ENCODE measurements at places on chromosomes 16 and 17.

- no peak for DNase-seq
These were observed 625.5 kb upstream of the C16orf82 start for GRCh38 chr16:26441178-26441577.

DNA sequence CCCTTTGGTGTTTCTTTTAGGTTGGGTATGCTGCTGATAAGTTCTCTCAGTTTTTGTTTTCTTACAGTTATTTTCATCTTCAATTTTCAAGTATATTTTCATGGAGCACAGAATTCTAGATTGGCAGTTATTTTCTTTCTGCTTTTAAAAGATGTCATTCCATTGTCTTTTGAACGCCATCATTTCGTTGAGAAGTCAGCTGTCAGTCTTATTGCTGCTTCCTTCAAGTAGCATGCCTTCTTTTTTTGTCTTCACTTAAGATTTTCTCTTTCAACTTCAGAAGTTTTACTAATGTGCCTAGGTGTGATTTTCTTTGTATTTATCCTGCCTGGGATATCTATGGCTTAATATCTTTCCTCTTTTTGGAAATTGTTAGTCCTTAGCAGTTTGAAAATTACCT is 262.2 kb upstream of the PMFBP1 start:
- DNase-seq: no peak

GRCh38 chr17:82684228-82684841 is 14.2 kb downstream of the RAB40B start:
- DNase-seq: no peak

GRCh38 chr16:30839523-30840227 is 52.7 kb upstream of the ZNF629 start:
- no peak for DNase-seq

DNA sequence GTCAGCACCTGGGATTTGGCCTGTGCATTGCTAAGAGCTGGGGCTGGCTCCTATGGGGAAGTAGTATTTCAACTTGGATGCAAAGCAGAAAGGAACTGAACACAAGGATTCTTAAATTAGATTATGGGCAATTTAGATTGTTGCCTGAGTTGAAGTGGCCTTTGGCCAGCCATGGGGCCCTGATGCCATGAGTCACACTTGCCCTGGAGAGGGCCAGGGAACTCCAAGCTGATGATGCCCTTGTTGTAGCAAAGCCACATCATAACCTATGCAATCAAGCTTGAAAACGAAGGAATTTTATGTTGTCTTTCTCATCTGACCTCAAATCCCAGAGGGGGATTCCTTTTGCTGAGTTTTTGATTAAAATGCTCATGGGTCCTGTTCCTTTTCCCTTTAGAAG is 3.9 kb upstream of the SPATA32 start:
- no peak for DNase-seq

- DNase-seq: no peak
These were observed 3.8 kb downstream of the CENPV start for GRCh38 chr17:16349431-16349830.

DNA sequence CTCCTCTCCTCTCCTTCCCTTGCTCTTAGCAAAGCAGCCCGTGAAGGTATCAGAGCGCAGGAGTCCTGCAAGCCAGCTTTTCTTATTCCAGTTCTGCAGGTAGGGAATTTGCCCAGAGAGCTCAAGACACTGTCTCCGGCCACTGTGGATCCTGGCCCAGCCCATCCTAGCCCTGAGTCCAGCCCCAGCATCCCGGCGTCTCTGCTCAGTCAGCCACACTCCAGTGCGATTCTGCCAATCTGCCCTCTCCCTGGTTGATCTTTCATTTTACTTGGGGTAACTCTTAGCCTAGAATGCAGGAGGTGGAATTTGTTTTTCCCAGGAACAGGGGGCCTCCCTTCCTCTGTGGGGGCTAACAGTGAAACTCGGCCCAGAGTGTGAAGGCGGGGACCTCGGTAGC is 176.9 kb upstream of the GSE1 start:
- no peak for DNase-seq

- DNase-seq: no peak
These were observed 136.1 kb downstream of the SPACA3 start for GRCh38 chr17:33127706-33128105.

- no peak for DNase-seq
These were observed 31.2 kb upstream of the CAPN15 start for GRCh38 chr16:496097-496886.

GRCh38 chr16:85309656-85310587 is 197.7 kb upstream of the CIBAR2 start:
- DNase-seq: no peak

All from HTR-8/SVneo (cell line).